ENCODE measurements at places on chromosomes 6 and 20. TPM values are rescaled to one million over a fixed set of nuclear protein-coding genes. Genes with fewer than 3 reads are reported as not detected.

IL20RA gene
- not detected for total RNA-seq

ARMH2 gene
- not detected for total RNA-seq

AIG1 gene
- 8.4 TPM for total RNA-seq

GRCh38 chr6:3325210-3325609 is 66.5 kb downstream of the PSMG4 start:
- no peak for DNase-seq

GRCh38 chr6:26268659-26269402 is 96.2 kb upstream of the BTN3A2 start:
- DNase-seq, result no peak

DNA sequence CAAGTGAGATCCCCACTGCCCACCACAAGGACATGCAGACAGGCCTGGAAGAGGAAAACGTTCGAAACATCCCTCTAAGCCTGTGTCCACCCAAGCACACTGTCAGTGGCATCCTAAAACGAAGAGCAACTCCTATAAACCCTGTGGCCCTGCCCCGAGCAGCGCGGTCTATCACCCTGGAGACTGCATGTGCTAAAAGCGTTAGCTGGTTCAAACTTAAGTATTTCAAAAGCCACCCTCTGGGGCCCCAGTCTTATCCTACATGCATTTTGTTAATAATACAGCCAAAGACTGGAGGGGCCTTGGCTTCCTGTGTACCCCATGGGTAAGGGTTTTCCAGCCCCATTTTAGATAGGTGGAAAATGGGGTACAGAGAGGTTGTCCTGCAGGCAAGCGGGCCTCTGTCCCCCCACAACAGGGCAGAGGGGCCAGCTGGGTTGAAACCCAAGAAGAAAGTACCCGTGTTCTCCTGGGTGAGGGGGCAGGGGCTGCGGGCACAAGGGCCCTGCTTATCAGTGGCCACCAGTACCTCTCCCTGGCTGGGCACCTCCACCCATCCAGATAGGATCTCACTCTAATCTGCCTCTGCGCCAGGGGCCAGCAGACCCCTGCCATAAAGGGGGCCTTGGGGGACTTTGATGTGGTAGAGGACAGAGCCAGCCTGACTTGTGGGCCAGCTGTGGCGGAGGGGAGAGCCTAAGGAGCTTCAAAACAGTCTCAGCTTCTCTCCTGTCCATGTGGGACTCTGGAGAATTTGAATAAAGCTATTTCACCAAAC is 28.3 kb downstream of the PREX1 start:
- no peak for DNase-seq

- DNase-seq, result no peak
Observed at GRCh38 chr6:138545621-138545980, 46.3 kb upstream of the NHSL1 start.

- no peak for DNase-seq
Observed at GRCh38 chr6:6699741-6700367, 111.3 kb downstream of the LY86 start.

DNA sequence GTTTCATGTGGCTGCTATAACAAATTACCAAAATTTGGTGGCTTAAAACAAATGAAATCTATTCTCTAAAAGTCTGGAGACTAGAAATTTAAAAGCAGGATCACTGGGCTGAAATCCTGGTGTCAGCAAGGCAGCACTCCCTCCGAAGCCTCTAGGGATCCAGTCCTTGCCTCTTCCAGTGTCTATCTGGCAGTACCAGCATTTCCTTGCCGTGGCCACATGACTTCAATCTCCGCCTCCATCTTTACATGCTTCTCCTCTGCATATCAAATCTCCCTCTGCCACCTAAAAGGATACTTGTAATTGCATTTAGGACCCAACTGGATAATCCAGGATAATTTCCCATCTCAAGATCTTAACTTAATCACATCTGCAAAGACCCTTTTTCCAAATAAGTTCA is 30.2 kb downstream of the ARHGAP18 start:
- DNase-seq, result no peak

GRCh38 chr20:58566981-58567380 is 51.8 kb upstream of the APCDD1L start:
- DNase-seq, result no peak

DNA sequence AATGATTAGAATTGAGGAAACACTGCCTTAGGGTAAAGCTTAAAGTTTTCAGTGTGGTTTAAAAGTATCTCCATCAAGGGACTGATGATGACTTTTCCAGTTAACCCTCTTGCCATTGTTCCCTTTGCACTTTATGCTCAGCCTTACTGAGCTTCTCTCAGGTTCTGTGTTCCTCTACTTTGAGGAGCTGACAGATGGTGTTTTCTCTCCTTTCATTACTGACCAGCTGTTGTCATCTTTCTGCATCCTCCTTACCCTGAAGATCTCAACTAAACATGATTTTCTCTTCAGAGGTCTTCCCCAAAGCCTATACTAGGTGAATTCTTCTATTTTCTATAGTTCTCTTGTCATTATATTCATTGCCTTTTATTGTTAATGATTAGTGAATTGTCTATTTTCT is 475.6 kb upstream of the SYNCRIP start:
- no peak for DNase-seq

All from CD4-positive, alpha-beta T cell (primary cell).